Activated naive CD8-positive, alpha-beta T cell treated with anti-CD3 and anti-CD28 coated beads, Interleukin-2, amount 50 U/mL, for 16 hours (primary cell): ENCODE measurements at places on chromosomes 5 and 9.

GRCh38 chr5:74581988-74582365 is 58.6 kb downstream of the ENC1 start:
- no peak for DNase-seq

GRCh38 chr5:80193401-80193800 is 62.4 kb downstream of the SERINC5 start:
- DNase-seq = no peak

- no peak for DNase-seq
Observed at GRCh38 chr5:129857116-129857515, 47.1 kb upstream of the CHSY3 start.

DNA sequence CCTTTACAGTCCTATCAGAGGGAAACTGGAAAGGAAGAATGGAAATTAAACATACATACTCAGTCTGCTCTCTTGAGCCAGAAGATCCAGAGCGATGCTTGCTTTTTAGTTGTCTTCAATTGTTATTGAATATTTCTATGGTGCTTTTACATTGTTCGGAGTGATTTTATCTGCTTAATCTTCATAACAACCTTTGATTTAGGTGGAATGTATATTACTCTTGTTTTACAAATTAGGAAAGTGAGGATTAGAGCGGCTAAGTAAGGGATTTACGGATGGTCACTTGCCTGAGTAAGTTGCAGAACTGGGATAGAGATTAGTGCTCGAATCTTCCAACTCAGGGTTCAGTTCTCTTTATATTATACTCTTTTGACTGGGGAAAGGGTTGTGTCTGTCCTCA is 69.1 kb downstream of the PBX3 start:
- DNase-seq = no peak

DNA sequence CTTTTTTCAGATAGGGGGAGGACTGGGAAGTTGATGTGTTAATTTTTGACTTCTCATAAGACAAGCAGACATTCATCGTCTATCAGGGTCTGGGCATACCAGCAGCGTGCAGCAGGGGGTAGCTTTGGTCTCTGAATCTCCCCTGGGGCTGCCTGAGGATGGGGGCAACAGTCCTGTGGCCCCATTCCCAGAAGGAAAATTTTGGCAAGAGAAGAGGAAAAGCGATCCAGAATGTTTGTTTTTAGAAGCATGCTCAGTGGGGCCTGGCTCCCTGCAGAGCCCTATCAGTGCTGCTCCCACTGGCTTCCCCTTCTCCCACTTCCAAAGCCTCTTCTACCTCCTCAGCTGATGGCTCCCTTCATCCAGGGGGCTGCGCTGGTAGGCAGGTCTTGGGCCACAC is 194.8 kb upstream of the IL12B start:
- DNase-seq = no peak

GRCh38 chr5:74630453-74631066 is 10.0 kb downstream of the ENC1 start:
- no peak for DNase-seq

GRCh38 chr5:76104027-76104426 is 20.8 kb downstream of the SV2C start:
- no peak for DNase-seq
